SHP77 treated with DMSO at 0.1 percent for 48 hours (cell line): ENCODE measurements at places on chromosomes 5 and 9.
A peak's percentile ranks its signal among the peaks of the same experiment; 100 is the strongest.

- DNase-seq, result no peak
Measured at GRCh38 chr5:77087484-77088261, 588 bp upstream of the ZBED3 start.

DNA sequence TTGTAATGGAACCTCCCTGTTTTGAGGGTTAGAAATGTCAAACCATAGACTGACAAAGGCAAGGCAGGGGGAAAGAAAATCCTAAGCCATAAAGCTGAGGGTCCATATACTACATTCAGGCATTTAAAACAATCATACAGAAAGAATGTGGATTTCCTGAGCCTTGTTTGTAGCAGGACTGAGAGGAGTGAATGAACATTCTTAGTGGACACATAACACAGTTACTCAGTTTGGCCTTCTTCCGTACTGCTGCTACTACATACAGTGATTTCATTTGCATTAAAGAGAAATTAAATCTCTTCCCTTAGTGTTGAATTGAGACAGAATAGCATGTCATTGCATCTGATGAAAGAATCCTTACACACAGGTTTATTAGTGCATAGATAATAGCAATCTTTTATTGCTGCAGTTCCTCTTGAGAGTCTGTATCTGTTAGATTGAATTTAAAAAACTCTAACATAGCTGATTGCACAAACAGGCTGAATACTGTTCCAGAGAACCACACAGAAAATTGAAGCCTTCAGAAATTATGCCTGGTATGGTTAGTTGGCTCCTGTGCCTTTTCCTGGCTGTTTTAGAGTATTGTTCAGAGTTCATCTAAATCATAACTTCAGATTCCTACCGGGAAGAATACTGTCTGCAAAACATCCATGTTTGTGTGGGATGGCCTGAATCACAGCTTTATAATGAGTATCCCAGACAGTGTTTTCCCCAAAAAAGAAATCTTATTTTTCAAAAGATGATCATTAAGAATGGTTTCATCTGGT lies 2.0 kb upstream of the MTX3 start:
- no peak for DNase-seq

GRCh38 chr5:1470762-1471211 lies 25.5 kb upstream of the SLC6A3 start:
- DNase-seq, result no peak

DNA sequence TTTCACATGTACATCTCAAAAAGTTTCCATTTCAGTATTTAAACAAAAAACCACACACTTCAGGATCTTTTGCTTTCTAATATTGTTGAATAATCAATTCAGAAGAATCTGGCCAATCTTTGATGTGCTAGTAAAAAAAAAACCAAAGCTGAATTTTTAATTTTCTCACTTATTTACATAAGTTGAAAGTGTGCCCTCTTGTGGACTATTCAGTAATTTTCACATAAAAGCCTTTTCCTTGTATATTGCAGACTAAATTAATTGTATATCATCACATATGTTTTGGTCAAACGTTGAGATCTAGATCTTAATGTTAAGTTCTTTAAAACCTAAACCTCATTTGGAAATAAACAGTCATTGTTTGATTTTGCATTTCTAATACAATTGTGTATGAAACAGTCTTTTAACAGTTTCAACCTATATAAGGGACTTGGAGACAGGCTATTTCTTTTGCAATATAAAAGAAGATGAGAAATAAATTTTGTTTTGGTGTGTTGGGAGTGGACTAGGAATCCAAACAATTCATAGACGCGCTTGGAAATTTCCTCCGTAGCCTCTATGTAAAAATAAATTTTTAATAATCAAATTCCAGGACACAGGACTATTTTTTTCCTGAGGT lies 68.1 kb downstream of the NIPBL start:
- DNase-seq, result peak; percentile 35

DNA sequence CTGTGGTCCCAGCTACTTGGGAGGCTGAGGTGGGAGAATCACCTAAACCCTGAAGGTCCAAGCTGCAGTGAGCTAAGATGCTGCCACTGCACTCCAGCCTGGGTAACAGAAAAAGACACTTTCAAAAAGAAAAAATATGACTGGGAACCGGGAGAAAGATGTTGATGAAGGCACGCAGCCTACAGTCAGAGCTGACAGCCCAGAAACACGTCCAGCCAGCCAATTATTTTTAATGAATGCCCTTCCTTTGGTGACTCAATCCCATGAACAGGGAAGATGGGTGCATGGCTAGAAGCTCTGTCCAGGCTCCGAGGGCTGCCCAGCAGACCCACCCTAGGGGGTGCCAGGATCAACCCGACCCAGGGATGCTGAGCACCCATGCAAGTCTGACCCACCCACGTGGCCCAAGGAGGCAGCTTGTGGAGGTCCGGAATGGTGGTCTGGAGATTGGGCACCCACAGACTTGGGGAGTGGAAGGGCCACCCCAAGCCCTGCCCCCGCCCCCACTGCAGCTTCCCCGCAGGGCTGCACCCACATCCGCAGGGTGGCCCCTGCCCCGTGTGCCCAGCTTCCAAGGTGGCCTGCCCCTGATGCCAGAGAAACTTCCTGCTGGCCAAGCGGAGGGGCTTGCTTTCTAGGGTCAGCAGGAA lies 51.0 kb downstream of the ADAMTS2 start:
- no peak for DNase-seq

GRCh38 chr5:174916227-174916626 lies 191.8 kb downstream of the MSX2 start:
- DNase-seq, result no peak

DNA sequence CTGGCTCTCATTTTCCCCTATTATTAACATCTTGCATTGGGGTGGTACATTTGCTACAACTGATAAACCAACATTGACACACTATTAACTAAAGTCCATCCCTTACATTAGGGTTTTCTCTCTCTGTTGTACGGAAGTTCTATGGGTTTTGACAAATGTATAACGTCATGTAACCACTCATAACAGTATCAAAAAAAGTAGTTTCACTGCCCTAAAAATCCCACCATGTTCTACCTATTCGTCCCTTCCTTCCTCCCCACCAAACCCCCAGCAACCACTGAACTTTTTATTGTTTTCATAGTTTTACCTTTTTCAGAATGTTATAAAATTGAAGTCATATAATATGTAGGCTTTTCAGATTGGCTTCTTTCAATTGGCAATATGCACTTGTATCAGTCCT lies 40.1 kb downstream of the MLLT3 start:
- DNase-seq, result no peak

DNA sequence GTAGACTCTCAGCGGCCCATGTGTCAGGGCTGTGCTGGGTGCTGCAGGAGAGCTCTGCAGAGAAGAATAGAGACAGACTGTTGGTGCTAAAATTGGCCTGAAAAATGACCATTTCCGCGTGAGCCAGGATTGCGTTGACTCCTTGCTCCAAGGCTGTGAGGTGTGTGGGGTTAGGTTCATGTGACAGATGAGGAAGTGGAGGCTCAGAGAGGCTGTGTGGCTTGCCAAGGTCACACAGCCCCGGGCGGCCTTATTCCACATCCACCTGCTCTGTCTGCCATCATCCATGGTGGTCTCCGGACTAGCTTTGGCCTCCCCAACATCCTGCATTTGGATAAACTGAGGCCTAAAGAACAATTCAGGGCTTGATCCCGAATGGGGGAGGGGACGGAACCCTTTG lies 15.2 kb downstream of the NEK6 start:
- DNase-seq, result no peak

DNA sequence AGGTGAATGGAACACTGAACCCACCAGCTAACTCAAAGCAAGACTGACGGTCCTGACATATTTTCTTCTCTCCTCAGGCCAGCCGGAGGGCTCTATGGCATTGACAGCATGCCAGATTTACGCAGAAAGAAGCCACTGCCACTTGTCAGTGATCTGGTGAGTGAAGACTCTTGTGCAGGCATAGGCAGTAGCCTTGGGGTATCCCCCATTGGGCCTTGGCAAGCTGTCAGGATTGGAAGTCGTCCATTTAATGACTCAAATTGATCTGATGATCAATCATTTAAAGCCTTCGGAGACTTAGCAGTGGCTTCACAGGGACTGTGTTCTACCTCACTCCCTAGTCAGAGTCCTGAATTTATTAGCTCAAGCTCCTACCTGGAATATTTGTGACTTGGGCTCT lies 119.7 kb upstream of the RUSC2 start:
- DNase-seq, result no peak

- peak; percentile 13 for DNase-seq
Measured at GRCh38 chr5:32057187-32058096, 116.7 kb downstream of the GOLPH3 start.

GRCh38 chr5:107063511-107063910 lies 607.2 kb downstream of the EFNA5 start:
- no peak for DNase-seq

DNA sequence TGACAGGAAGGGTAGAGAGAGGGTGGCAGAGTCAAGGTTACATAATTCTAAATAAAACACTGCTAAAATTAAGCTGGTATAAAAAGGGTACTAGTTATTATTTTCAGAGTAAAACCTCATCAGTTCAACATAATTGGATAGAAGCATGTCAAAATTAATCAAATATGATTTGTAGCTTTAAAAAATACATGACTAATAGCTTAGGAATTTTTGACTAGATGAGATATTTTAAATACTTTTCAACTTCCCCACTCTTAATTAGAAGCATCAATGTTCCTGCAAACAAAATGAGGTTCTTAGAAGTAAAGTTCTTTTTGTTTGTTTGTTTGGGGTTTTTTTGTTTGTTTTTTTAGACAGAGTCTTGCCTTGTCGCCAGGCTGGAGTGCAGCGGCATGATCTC lies 29.1 kb downstream of the HTR4 start:
- no peak for DNase-seq

GRCh38 chr5:101679816-101680215 lies 616.3 kb downstream of the SLCO4C1 start:
- DNase-seq, result no peak

- no peak for DNase-seq
Measured at GRCh38 chr5:143775258-143775657, 36.7 kb upstream of the HMHB1 start.

DNA sequence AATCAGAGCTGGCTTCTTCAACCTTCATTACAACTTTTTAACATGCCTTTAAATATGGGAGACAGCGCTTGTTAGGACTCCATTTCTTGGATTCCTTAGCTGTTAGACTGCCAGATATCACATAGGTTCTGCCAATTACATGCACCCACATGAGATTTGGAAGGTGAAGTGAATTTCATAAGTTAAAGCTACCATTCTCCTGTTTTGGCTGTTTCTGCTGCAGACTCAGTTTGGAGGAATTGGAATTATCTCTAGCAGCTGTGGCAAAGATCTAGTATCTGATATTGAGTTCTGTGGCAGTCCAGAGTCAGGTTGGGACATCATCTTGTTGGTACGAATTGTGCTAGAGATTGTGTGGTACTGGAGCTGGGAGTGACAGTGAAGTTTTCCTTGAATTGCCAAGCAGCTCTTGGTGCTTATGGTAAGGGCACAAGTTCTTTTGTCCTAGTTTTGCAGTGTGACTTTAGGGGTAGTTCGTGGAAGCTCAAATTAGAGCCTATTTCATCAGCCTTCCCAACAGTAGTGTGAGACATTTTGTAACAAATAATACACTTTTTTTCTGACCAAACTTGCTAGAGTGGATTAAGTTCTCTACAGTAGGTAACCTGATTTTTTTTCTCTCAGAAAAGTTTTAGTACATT lies 9.1 kb upstream of the PJA2 start:
- DNase-seq, result no peak

DNA sequence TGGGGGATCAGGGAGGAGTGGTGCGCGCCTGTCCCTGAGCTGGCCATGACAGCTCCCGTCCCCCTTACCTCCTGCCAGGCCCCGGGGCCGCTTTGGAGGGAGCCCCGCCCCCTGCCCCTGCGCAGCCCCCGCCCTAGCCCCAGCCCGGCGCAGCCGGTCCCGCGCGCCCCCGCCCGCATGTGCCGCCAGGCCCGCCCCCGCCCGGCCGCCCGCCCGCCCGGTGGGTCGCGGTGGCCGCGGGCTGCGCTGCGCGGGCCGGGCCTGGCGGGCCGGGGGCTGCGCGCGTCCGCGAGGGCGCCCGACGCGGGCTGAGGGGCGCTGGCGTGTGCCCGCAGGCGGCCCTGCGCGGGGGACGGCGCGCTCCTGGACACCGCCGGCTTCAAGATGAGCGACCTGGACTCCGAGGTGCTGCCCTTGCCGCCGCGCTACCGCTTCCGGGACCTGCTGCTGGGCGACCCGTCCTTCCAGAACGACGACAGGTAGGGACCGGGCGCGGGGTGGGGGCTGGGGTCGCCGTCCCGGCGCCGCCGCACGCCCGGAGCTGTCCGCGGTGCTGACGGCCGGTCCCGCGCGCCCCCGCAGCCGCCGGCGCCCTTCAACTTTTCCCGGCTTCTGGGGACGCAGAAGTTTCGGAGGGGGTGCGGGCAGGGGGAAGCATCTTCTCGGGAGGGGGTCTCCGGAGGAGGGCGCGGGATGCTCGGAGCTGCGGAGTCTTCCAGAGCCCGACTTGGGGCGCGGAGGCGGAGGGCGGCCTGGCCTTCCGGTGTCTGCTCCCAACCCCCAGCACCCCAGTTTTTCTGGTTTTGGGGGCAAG lies 12.5 kb downstream of the KCNT1 start:
- DNase-seq, result no peak

DNA sequence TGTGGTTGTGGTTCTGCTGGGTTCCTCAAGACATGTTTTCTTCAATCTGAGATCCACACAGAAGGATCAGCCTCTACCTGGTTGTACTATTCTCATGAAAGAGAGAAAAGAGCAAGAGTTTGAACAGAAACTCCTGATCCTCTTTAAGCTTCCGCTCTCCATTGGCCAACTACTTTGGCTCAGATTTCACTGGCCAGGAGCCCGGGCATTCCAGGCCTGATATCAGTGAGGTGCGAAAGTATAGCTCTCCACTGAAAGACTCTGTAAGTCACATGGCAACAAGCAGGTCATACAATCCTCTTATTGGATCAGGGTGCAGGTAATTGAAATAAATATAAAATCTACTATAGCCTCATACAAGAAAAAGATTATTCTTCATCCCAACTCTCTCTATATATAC lies 920.5 kb downstream of the TLE4 start:
- DNase-seq, result no peak

DNA sequence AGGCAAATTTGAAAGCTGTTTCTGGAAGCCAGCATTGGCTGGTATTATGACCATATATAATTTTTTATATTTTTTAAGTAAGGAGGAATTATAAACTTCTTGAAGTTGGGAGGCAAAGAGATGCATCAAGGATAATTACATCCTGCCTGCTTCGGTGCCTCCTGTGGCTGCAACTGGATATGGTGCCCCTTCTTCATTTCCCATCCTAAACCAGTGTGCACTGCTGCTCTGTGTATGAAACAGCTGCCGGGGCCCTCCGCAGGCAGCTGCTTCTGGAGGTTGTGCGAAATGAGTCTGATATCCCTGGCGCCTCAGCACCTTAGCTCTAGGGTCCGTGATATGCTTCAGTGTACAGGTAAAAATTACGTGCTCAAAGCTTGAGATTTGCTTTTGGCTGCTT lies 304.2 kb downstream of the ENC1 start:
- peak; percentile 78 for DNase-seq

- no peak for DNase-seq
Measured at GRCh38 chr5:171355302-171355724, 32.3 kb upstream of the NPM1 start.

DNA sequence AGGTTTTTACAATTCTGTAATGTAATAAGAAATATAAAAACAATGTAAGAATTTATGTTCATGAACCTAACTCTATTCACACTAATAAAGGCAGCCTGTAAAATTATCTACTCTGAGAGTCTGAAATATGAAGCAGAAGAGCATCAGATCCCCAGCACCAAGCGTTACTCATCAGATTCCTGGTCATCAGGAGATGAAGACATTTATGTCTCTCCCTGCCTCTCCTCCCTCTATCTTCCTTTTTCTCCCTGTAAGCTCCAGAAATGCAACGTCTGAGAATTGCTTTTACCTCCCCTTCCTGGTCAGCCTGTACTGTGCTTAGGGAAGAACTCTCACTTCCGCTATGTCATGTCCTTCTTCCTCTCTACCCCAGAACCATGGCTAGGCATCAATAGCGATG lies 114.4 kb upstream of the SLIT3 start:
- DNase-seq, result no peak
